ENCODE measurements at places on chromosomes 5 and 9.

GRCh38 chr5:180041301-180042274 lies 30.0 kb downstream of the RNF130 start:
- DNase-seq: no peak

DNA sequence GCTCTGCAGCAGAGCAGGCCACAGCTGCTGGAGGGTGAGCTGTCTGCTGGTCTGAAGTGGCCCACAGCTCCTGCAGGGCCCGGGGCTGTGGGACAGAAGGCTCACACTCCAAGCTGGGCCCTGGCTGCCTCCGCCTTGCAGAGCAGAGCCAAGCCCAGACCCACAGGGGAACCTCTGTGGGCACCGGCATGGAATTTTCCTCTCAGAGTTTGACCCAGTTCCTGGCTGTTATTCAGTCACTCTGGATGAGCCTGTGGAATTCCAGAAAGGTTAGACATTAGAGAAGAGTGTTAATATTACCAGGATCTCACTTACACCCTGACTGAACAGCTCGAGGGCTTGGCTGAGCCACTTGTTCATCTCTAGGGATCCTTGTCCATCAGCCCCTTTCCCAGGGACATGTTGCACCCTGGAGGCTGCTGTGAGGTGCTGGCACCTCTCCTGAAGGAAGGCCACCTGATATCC lies 17.5 kb downstream of the IL9 start:
- no peak for DNase-seq

DNA sequence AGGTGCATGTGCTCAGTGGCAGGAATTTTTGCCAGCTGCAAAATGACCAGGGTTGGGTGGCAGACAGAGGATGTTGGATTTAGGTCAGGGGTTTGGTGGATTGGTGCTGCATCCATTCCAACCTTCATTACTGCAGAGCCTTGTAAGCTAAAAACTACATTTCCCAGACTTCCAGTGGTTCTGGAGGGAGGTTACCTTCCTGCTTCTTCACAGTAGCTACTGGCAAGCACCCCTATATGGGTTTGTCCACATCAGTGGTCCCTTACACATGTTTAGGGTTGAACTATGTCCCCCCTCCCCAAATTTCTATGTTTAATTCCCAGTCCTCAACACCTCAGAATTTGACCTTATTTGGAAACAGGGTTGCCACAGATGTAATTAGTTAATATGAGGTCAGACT lies 20.7 kb upstream of the IL17B start:
- DNase-seq: no peak

GRCh38 chr5:133546500-133546899 lies 65.8 kb downstream of the FSTL4 start:
- no peak for DNase-seq

DNA sequence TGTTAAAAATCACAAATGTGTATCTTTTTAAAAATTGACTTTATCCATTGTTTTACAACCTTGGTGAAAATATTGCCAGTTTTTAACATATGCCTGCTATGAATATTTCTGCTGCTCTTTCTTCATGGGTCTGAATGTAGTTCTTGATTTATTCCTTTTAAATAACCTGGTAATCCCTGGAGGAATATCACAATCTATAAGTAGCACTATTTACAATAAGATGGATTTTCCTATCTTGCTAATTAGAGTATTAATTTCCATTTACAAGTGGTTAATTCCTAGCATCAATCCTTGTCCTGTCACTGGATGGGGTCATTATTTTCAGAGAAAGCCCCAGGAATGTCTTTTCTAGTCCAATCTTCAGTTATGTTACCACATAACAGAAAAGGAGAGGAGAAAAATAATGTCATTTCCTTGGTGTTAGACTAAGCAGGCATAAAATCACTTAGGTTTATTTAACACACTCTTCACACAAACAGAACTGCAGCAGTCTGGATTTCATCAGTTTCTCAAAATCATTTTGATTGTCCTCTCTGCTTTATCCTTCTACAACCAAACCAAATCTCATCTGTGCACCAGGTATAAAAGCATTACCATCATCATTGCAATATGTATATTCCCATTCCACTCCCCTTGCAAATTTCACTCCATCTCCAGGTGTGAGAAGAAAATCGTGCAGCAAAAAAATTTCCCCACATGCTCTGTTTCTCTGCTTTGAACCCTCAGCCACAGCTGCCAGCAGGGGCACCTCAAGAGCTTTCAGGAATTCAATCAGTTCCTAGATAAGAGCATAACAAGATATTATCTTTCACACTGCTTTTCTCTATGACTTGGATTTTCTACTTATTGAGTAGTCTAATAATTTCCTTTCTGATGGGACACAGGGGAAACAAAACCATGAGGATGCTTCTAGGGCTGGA lies 204.1 kb downstream of the SEC61B start:
- no peak for DNase-seq

DNA sequence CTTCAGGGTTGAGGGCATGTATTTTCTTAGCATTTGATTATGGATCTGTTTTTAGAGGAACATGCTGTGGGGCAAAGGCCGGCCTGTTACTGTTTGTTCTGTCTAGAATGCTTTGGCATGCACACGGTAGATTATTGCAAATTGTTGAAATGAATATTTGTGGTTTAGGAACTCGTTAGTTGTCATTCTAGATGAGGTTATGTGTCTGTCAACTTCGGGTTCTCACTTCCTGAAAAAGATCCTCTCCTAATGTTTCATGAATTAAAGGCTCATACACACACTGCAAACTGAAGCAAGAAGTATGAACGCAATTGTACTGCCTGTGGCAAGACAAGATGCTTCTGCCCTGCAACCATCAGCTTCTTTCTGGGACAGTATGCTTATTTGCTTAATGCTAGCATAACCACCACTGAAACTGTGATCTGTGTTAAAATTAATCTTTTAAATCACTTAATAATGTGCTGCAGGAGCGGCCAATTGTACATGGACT lies 99.6 kb downstream of the BASP1 start:
- no peak for DNase-seq

- no peak for DNase-seq
Measured at GRCh38 chr5:151885138-151885908, 39.3 kb downstream of the GLRA1 start.

DNA sequence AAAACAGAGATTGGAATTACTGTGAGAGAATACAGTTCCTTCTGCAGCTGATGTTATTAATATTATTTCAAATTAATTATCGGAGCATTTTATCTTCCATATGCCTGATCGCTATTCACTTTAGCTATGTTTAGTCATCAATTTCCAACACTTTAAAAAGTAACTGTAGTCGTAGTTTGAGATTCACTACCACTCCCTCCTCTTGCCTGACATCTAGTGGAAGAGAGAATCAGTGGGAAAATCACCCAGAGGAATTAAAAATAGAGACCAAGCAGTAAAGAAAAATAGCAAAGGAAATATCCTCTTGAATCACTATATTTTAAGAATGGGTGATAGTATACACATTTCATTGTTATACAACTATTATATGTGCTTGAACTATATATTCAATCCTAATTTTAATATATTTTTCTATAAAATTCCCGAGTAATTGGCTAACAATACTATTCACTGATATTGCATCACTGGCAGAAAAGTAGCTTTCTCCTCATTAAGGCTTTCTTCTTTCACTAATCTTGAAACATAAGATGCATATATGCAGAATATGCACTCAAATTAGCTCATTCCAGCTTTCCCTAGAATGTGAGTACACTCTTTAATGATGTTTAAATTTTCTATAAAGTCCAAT lies 708.7 kb downstream of the CDH9 start:
- DNase-seq: no peak

- no peak for DNase-seq
Measured at GRCh38 chr9:136316896-136317676, 10.3 kb upstream of the GPSM1 start.

DNA sequence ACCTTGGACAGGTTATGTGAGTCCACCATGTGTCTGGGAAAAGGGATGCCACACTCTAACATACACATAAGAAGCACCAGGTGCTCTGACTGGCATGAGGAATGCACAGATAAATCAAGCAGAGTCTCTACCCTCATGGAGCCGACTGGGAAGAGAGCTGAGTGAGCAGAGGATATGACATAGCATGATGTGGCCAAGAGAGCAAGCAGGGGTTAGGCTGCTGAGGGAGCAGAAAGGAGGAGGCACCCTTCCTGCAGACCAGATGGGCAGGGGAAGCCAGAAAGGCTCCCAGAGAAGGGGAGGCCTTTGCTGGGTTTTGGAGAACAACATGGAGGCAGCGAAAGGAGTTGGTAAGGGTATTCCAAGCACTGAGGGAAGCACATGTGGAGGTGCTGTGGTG lies 223.1 kb downstream of the GNA14 start:
- no peak for DNase-seq

GRCh38 chr9:34540827-34541226 lies 18.0 kb upstream of the ENHO start:
- no peak for DNase-seq

GRCh38 chr9:3479514-3480352 lies 46.1 kb downstream of the RFX3 start:
- DNase-seq: no peak

- no peak for DNase-seq
Measured at GRCh38 chr5:179120421-179120861, 60.3 kb downstream of the ZNF354C start.

- DNase-seq: no peak
Measured at GRCh38 chr9:79013715-79014610, 557.8 kb upstream of the TLE4 start.

GRCh38 chr5:180487556-180487955 lies 6.6 kb upstream of the CNOT6 start:
- DNase-seq: no peak

GRCh38 chr5:127564002-127564769 lies 46.7 kb downstream of the PRRC1 start:
- DNase-seq: peak; percentile 28

GRCh38 chr5:103489307-103489706 lies 73.3 kb downstream of the NUDT12 start:
- no peak for DNase-seq

DNA sequence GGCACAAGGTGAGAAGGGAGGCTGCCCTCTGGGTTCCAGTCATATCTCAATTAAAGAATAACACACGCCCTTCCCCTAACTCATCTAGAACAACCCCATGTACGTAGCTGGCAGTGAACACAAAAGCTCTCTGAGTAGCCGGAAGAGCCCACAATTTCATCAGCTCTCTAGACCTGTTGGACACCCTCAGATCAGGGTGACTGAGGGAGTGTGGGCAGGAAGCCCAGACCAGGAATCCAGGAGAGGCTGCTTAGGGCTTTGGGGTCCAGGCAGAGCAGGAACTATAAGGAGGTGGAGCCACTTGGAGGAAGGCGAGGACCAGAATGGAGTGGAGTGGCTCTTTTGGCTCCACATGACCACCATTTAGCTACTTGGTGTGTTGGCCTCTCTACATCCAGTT lies 237.4 kb downstream of the NR3C1 start:
- DNase-seq: no peak

DNA sequence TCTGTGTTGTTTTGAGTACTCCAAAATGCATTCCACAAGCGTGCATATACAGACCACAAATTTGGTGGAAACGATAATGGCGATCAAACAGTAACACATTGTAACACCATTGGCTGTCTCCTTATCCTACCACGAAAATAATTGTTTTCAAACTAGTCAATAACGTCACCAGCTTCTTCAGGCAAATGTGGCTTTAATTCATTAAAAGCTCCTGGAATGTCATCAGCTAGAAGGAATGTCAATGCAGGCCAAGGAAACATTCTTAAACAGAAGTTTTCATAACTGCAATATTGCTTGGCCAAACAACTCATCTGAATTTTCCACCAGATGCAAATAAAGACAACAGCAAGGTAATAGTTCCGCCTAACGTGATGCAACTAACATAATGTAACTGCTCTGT lies 71.6 kb upstream of the XPA start:
- no peak for DNase-seq

DNA sequence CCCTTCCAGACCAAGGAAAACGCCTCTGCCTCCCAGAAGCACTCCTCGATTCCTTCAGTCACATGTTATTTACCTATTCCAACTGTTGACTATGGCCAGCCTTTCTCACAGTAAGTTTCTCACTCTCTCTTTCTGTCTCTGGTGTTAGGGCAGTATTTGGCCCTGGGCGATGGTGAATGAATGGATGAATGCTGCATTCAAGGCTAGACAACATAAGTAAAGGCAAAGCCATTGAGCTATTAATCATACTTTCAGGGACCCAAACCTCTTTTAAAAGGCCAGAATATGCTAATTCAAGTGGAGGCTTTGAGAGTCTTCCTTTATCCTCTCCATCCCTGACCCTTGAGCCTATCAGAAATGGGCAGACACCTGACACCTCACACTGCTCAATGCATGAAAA lies 78.5 kb downstream of the SEC61B start:
- DNase-seq: no peak

DNA sequence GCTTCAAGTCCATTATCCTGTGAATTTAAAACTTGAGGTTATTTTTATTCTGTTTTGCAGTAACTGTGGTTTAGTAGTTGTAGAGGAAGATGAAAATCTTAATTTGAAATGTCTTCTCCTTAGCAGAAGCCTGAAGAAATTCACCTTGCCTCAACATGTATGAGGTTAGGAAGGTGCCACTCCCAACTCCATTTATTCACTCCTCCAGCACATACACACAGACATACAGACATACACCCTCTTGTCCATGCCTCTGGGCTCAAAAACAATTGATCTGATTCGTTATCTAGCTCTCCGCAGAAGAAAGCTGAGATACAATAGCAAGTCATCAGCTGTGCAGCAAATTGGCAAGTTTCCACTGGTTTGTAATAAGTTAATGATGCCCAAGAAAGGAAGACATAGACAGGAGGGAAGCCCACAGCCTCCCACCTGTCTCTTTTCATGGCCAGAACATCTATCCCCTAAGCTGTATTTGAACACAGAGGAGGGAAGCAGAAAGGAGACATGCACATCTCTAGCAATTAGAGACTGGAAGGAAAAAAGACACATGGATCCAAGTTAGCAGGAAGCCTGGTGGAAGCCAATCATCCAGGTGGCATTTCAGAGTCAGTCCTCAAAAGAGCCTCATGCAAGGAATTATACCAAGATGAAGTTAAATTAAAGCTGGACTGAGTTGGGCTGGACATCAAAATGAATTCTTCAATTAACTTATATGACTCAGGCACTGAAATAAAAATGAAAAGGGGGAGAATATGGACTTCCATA lies 257.9 kb downstream of the ASTN2 start:
- DNase-seq: no peak

GRCh38 chr5:137266186-137266585 lies 232.9 kb downstream of the SPOCK1 start:
- DNase-seq: no peak

GRCh38 chr5:143359869-143360268 lies 43.6 kb downstream of the NR3C1 start:
- no peak for DNase-seq

- DNase-seq: no peak
Measured at GRCh38 chr9:101495810-101496209, 37.8 kb upstream of the RNF20 start.

DNA sequence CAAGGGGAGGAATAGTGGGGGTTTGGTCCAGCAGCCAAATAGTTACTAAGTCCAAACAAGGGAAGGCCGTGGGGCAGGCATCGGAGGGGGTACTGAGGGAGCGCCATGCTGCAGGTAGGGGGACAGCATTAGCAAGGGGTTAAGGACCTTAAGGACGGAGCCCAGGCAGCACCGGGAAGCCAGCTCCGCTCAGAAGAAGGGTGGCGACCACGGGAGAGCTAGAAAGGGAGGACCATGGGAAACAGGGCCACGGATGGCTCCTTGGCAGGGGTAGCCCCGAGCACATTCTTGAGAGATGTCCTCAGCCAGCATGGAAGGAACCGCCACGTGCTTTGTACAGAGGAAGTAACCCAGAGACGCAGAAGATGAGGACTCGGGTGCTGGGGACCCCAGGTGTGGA lies 76.2 kb upstream of the STXBP1 start:
- DNase-seq: no peak

GRCh38 chr5:73768-74502 lies 18.0 kb upstream of the PLEKHG4B start:
- DNase-seq: no peak
